NCI-H2081 treated with DMSO at 0.1 percent for 48 hours (cell line): ENCODE measurements at places on chromosomes 7 and 10.

GRCh38 chr7:116999311-116999710 is 46.0 kb downstream of the ST7 start:
- no peak for DNase-seq

GRCh38 chr10:72525689-72526088 is 100.2 kb downstream of the MICU1 start:
- DNase-seq, result no peak

DNA sequence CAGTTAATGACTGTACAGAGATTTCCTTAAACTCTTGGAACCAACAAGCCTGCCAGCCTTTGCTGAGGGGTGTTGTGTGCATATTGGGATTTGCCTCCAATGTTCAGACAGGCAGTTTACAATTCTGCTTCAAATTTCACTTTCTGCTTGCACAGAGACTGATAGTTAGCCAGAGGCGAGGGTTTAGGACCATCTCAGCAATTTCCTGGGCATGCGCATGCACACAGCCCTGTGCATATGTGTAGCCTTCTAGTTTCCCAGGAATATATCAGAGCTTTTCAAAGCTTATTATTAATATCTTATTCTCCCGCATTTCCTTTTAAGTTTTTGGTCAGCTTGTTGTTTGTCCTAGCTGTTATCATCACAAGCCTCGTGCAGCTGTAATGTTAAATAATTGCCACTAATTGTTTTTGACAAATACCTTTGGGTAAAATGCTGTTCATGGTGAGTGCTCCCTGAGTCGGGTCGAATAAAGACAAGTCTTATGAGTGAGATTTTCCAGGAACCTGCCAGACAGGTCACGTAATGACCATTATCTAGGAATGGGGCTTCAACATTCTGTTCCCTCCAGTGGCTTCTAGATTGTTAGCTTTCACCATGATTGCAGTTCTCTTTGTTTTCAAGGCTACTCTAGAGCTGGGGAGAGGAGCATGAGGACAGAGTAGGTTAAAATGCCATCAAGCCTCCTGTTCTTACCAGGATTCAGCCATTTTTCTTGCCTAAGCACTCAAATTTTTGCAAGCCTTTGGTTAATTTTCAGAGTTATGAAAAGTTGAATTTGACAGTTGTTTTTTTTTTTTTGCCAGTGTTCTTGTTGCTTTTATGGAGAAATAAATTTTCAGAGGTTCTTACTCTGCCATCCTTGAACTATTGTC is 24.1 kb upstream of the DNAJC1 start:
- no peak for DNase-seq

DNA sequence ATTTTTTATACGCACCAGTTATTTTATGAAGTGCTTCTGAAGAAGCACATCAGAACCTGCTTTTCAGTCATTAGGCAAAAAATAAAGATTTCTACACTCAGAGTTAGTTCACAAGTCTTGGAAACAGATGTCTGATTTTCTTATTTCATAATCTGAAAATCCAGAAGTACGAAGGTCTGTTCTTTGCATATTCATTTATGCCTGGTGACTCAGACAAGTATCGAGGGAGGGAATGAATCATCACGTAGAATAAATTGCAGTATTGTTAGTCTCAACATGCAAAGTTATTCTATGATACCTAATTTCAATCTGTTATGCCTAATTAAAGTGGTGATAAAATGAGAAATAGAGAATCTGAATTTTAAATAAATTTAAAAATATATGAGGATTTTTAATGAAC is 113.6 kb upstream of the SEM1 start:
- no peak for DNase-seq

DNA sequence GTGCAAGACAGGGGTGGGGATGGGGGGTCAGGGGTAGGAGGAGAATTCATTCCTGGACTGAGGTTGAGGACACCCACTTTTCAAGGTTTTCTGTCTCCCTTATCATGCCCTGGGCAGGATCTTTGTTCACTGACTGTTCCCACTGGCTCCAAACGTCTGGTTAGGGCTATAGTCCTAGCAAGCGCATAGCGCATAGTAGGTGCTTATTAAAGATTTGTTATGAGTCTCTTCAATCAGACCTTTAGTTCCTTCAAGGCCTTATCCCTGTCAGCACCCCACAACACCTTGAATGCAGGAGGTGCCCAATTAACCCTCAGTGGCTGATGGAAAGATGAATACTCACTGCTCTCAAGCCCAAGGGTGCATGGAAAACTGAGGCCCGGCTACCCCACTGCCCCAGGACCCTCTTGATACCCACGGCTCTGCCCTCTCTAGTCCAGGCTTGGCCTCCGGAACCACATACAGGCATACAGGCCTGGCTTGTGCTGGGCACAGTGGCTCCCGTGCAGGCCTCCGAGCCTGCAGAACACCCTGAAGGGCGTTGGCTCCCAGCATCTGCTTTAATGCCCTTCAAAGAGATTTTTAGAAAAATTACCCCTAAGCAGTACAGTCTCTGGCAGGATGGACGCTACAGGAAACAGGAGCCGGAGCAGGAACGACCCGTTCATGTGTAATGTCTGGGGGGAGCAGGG is 177.7 kb downstream of the SH3PXD2A start:
- no peak for DNase-seq

GRCh38 chr7:28685242-28685643 is 272.9 kb downstream of the TRIL start:
- DNase-seq, result no peak

GRCh38 chr10:3666525-3667302 is 118.3 kb downstream of the KLF6 start:
- no peak for DNase-seq
